Osteocyte (in vitro differentiated cells): ENCODE measurements at places on chromosomes 2 and 18.

DNA sequence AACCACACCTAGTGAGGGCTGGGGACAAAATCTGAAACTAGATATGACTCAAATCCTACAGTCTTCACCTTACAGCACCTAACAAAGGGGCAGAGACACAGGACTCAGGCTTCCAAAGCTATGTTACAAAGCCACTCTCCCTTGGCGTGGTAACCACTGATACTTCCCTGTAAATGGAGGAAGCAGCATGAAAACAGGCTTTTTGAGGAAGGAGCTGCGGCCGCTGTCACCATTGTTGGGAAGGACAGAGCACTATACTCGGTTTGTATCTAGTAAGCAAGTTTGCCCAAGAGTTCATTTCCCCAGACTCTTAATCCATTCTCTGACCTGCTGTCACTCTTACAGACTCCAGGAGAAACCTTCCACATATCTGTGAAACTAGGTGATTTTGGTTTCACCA lies 60.3 kb downstream of the LONRF2 start:
- H3K36me3 ChIP-seq = no peaks in the 10 kb centered on the region
- H3K4me3 ChIP-seq = no peak overlapping the region
- peaks cover 2% of the 10 kb centered on the region for H3K27me3 ChIP-seq

DNA sequence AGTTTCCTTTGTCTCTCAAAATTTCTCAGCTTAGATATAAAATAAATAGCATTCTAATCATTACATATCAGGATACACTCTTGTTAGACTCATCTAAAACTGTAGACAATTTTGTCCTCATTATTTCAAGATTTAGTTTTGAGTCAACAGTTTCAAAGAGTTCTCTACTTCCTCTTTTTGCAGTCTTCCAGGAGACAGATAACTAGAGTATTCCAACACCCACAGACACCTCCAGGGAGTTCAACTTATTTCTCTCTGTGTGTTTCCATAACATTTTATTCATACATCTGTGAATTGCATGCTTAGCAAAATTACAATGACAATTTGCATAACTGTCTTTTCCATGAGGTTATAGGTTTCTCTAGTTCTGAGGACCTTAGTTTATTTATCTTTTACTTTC lies 166.6 kb upstream of the HNMT start:
- H3K27ac ChIP-seq = no peak overlapping the region
- no peaks in the 10 kb centered on the region for H3K27me3 ChIP-seq
- no peak overlapping the region for H3K4me3 ChIP-seq
- H3K36me3 ChIP-seq = no peaks in the 10 kb centered on the region
- no peak for DNase-seq

DNA sequence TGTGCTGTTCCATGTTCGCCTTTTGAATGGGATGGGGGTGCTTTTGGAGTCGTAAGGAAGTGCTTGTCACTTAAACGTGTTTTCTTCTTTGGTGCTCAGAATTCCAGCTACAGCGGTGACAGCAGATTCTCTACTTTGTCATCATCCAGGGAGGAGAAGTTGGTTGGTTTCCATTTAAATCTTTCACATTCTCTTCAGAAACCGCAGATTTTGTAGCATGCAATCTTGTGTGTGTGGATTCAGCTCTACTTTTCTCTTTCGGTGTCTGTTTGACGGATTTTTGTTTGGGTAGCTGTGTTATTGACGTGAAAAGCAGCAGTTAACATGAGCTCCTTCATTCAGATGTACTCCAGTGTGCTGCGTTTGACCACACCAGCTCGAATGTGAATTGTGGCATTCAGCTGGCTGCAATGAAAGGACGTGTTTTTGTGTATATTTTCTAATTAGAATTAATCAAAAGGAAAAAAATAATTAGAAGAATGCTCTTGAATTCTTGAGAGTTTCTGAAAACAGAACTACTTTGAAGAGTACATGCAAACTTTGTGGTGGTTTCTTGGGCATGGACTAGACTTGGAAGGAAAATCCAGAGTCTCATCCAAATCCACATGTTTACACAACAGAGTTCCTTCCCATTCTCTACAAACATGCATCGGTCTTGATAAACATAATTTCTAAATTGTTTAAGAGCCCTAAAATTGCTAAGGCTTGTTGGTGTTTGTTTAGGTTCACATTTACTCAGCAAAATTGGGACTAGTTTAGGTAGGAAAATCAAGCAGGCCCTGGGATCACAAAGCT lies 68.7 kb upstream of the RBM44 start:
- no peak overlapping the region for H3K4me3 ChIP-seq
- no peak overlapping the region for H3K27ac ChIP-seq
- H3K4me1 ChIP-seq = peaks cover 77% of the 10 kb centered on the region
- H3K27me3 ChIP-seq = no peaks in the 10 kb centered on the region
- peaks cover 5% of the 10 kb centered on the region for H3K36me3 ChIP-seq

DNA sequence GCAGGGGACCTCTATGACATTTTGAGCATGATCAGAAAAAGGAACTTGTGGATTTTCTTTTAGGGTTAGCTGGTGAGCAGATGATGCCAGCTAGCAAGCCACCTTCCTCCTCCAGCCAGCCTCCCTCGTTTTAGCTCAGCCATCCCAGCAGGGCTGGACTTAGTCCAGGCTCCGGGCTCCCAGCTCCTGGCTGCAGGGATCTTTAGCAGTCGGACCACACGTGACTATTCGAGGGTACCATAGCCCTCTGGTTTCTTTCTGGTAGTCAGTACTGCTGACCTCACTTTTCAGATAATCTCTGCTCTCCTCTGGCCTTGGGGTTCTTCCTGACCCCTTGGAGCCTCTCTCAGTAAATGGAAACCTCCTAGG lies 31.8 kb downstream of the NCK2 start:
- H3K27me3 ChIP-seq = no peaks in the 10 kb centered on the region
- H3K4me1 ChIP-seq = peaks cover 45% of the 10 kb centered on the region
- DNase-seq = no peak
- H3K27ac ChIP-seq = no peak overlapping the region
- peaks cover 2% of the 10 kb centered on the region for H3K36me3 ChIP-seq

- no peak overlapping the region for H3K27ac ChIP-seq
- no peak for DNase-seq
- H3K27me3 ChIP-seq = no peaks in the 10 kb centered on the region
- H3K4me3 ChIP-seq = no peak overlapping the region
- H3K36me3 ChIP-seq = peaks cover 9% of the 10 kb centered on the region
Observed at GRCh38 chr2:149915151-149915550, 327.6 kb upstream of the MMADHC start.

GRCh38 chr2:44981714-44982108 lies 27.5 kb downstream of the SIX2 start:
- H3K4me1 ChIP-seq = peaks cover 4% of the 10 kb centered on the region
- H3K4me3 ChIP-seq = no peak overlapping the region
- H3K36me3 ChIP-seq = no peaks in the 10 kb centered on the region
- H3K27me3 ChIP-seq = peaks cover 9% of the 10 kb centered on the region

GRCh38 chr2:52518678-52519077 lies 1248.9 kb upstream of the CHAC2 start:
- no peak overlapping the region for H3K27ac ChIP-seq
- no peak for DNase-seq
- no peaks in the 10 kb centered on the region for H3K36me3 ChIP-seq
- no peak overlapping the region for H3K4me3 ChIP-seq
- H3K4me1 ChIP-seq = peaks cover 10% of the 10 kb centered on the region

GRCh38 chr18:62751341-62751821 lies 36.0 kb downstream of the PHLPP1 start:
- no peaks in the 10 kb centered on the region for H3K27me3 ChIP-seq
- peaks cover 4% of the 10 kb centered on the region for H3K36me3 ChIP-seq

- H3K4me3 ChIP-seq = no peak overlapping the region
Observed at GRCh38 chr2:14827226-14828023, 194.9 kb downstream of the LRATD1 start.

GRCh38 chr2:99868260-99868659 lies 274.1 kb downstream of the AFF3 start:
- H3K27me3 ChIP-seq = no peaks in the 10 kb centered on the region
- peak overlapping the region; percentile 12 for H3K4me3 ChIP-seq
- peak overlapping the region; percentile 80 for H3K27ac ChIP-seq
- H3K4me1 ChIP-seq = peaks cover 65% of the 10 kb centered on the region
- H3K36me3 ChIP-seq = peaks cover 35% of the 10 kb centered on the region
- no peak for DNase-seq

DNA sequence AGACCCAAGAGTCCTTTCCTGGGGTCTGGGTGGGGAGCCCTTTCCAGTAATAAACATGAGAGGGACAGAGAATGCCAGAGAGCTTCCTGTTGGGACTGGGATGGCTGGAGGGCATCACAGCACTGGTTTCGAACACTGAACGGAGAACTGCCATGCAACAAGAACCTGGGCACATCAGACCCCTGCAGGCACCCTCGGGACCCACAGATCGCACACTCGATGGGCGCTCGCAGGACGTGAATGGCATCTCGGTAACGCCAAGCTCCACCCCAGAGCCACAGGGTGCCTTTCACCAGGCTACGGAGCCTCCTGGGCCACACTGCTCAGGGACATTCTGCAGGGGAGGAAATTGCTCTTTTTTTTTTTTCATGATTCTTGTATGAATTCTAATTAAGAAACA lies 25.1 kb downstream of the SLC66A2 start:
- no peaks in the 10 kb centered on the region for H3K27me3 ChIP-seq
- H3K36me3 ChIP-seq = peaks cover 57% of the 10 kb centered on the region
- no peak overlapping the region for H3K27ac ChIP-seq
- H3K4me1 ChIP-seq = no peaks in the 10 kb centered on the region
- H3K4me3 ChIP-seq = no peak overlapping the region

DNA sequence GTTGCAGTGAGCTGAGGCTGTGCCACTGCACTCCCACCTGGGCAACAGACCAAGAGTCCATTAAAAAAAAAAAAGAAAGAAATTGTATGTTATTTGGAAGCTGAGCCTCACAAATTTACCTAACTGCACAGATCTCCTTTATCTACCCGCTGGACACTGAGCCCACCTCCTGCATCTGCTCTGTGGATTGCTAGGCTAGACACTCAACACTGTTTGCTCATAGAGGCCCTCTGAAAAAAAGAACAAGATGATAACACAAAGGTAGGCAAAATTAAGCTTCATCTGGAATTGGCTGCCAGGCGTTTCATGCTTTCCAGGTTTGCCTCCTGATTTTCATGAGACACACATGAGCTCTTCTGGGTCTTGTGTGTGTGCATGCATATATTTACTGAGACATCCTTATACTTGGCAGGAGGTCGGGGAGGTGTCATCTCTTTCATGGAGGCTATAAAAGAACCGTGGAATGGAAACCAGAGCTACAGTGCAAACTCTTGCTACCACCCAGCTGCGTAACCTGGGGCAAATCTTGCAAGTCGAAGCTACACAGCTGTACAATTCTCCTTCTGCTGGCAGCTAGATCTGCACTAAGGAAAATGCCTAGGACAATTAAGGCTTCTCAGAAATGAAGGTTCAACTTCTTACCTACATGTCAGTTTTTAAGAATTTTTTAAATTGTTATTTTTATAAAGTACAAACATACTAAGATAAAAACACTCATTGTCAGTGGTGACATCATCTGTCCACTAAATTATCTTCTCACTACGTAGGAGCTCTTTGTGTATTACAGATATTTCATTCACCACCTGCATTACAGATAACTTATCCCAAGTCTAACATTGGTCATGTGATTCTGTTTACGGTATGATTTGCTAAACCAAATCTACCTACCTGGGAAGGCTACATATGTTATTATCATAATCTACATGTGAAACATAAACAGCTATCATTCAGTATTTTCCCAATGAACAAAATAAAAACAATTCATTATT lies 63.1 kb downstream of the CABYR start:
- DNase-seq = no peak
- no peaks in the 10 kb centered on the region for H3K36me3 ChIP-seq
- no peak overlapping the region for H3K27ac ChIP-seq
- no peaks in the 10 kb centered on the region for H3K27me3 ChIP-seq

GRCh38 chr2:32745675-32746074 lies 117.8 kb downstream of the TTC27 start:
- H3K27ac ChIP-seq = no peak overlapping the region
- DNase-seq = no peak
- H3K4me3 ChIP-seq = no peak overlapping the region
- peaks cover 7% of the 10 kb centered on the region for H3K4me1 ChIP-seq

DNA sequence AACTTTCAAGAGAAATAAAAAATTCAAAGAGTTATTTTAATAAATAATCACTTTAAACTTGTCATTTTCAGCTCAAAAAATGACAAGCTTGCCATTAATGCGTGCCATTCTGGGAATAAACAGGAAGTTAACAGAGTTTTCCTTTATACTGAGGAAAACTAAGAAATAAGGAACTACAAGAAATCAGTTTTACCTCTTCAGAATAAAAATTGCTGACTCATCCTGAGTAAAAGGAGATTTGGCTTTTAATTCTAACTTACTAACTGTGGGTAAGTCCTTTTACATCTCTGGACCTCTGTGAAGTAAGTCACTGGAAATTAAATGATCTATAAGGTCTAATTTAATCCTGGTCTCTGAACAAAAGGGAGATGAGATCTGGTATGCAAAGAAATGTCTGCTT lies 16.1 kb downstream of the CEBPZ start:
- DNase-seq = no peak
- peaks cover 44% of the 10 kb centered on the region for H3K36me3 ChIP-seq
- peak overlapping the region; percentile 25 for H3K27ac ChIP-seq
- H3K4me1 ChIP-seq = no peaks in the 10 kb centered on the region
- no peak overlapping the region for H3K4me3 ChIP-seq

- H3K27me3 ChIP-seq = no peaks in the 10 kb centered on the region
- peak overlapping the region; percentile 64 for H3K27ac ChIP-seq
- H3K36me3 ChIP-seq = no peaks in the 10 kb centered on the region
Observed at GRCh38 chr2:43174368-43174916, 52.0 kb downstream of the ZFP36L2 start.

DNA sequence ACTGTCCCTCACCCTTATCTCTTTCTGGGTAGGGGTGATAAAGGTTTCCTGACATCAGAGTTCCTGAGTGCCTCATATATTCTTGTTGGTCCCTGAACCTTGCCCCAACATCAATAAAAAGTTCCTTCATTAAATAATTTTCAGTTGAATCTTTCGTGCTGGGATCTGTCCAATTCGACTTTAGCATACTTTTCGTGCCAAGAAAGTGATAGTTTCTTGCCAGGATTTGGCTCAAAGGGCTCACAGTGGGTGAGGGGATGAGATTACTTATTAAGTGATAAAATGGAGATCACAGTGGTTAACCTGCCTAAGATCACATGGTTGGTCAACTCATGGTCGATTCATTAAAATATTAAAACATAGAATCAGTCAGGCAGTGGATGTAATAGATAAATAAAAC lies 93.8 kb upstream of the SLC8A1 start:
- H3K36me3 ChIP-seq = no peaks in the 10 kb centered on the region
- H3K4me3 ChIP-seq = no peak overlapping the region
- H3K27me3 ChIP-seq = peaks cover 11% of the 10 kb centered on the region
- DNase-seq = no peak

DNA sequence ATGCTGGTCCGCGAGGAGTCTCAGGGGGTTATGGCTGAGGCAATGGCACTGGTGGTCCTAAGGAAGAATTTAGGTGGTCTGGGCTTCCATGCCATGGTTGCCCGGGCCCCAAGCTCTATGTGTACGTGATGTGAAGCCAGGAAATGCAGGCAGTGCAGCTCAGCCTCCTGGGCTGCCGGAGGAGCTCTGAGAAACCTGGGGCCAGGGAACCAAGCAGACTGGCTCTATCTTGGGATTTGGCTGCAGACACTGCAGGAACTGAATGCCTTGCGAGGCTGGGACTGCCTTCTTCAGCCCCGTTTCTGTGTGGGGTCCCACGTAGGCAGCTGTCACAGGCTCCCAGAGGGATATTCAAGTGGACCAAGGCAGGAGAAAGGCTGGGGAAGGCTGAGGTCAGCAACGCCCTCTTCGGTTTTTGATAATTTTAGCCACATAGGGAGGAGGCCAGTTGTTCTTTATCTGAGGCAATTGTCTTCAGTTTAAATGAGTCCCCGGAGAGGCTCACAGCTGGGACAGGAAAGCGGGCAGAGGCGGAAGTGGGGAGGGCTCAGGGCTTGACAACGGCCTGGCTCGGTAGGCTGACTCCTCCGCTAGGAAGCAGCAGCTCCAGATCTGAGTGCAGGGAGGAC lies 77.7 kb downstream of the RHOB start:
- H3K27ac ChIP-seq = no peak overlapping the region
- no peak overlapping the region for H3K4me3 ChIP-seq
- no peak for DNase-seq
- peaks cover 30% of the 10 kb centered on the region for H3K4me1 ChIP-seq
- no peaks in the 10 kb centered on the region for H3K27me3 ChIP-seq
